ENCODE measurements at places on chromosomes 3 and 15. TPM values are rescaled to one million over a fixed set of nuclear protein-coding genes. Genes with fewer than 3 reads are reported as not detected.

- DNase-seq, result no peak
Measured at GRCh38 chr3:32200992-32201758, 37.3 kb upstream of the CMTM8 start.

DNA sequence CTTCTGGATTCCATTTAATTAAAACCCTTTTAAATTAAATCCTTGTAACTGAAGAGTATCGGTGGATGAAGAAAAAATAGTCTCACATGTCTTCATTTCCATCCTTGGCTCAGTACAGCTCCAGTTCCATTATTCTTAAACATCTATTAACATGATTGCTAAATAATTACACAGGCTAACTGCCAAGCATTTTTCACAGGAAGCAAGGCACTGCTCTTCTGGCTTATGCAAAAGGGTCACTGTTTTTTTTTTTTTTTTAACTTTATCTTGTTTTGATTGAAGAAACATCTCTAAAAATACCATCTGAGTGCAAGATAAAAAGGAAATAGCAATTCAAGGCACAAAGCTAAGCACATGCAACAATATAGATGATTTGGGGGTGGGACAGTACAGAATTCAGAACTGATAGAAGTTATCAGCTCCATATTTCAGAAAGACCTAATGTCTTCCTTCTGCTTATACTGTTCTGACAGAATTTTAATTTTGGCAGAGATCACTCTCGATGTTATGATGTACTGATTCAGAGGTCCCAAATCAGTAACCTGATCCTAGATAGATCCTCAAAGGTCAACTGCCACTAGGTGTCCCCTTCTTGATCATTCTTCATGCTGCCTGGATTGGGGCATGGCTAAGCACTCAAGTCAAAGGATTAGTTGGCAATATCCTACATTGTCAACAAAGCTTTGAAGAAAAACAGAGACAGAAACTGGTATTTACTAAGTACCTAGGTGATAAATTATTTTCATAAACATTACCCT is 57.8 kb upstream of the ACTC1 start:
- no peak for DNase-seq

DNA sequence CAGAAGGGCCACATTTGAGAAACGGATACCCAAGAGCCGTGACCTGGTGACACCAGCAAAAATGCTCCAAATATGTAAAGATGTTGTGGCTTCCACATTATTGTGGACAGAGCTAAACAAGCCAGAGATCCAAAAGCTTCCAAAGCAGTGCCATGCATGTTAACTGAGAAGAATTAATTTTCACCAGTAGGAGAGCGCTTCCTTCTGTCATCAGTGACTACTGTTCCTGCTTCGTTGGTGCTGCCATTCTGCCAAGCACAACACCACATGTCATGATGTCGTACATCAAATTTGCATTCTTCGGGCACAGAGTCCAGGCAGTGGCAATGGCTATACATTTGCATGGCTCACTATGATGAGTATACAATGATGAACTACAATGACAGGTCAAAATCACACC is 19.1 kb upstream of the CHST2 start:
- DNase-seq, result no peak

Gene CEP19
- 0.62 TPM for total RNA-seq

DNA sequence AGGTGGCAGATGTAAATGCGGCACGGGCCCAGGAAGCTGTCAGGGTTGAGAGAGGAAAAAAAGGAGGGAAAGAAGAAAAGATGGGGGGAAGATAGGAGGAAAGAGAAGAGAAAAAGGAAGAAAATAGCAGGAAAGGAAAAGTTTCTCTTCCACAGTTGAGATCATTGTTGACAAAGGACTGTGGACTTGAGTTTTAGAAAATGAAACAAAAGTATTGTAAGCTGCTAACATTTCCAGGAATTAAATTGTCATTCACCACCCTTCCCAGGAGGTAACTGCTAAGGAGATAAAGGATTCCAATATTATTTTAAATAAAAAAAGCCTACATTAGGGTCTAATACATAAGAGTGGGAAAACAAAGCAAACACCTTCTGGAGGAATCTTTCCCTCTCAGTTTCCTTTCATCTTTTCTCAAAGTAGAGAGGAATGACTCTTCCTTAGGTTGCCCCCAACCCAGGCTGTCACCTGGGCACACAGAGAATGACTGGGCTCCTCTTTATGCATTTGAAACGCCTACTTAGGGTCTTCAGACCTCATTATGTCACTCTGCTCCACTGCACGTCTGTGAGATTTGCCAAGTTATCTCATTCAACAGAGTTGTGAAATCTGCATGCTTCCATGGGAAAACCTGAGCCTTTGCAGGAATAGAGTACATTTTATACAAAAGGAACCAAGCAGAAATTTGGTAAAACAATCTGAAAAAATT is 194.0 kb downstream of the TNIK start:
- DNase-seq, result no peak
